GM19239 (cell line): ENCODE measurements at places on chromosomes 13 and 19.

GRCh38 chr19:37963190-37963936 is 56.4 kb downstream of the SIPA1L3 start:
- DNase-seq, result no peak

GRCh38 chr19:24054044-24054935 is 32.7 kb upstream of the ZNF254 start:
- no peak for DNase-seq

- no peak for DNase-seq
Observed at GRCh38 chr19:42207767-42208271, 9.7 kb downstream of the DEDD2 start.

DNA sequence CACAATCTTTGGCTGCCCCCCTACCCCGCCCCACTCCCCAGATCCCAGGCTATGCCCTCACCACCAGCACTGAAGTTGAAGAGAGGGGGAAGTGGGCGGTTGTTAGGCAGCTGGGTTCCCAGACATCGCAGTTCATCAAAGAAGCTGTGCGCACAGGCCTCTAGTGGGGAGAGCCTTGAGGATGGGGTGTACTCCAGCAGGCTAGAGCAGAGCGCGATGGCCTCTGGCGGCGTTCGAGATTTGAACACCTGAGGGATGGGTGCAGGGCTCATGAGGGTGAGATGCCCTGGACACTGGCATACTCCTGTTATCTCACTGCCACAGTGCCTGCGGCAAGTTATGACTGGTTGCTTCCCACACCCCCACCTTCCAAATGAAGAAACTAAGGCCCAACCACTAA is 10.0 kb downstream of the GSK3A start:
- no peak for DNase-seq

DNA sequence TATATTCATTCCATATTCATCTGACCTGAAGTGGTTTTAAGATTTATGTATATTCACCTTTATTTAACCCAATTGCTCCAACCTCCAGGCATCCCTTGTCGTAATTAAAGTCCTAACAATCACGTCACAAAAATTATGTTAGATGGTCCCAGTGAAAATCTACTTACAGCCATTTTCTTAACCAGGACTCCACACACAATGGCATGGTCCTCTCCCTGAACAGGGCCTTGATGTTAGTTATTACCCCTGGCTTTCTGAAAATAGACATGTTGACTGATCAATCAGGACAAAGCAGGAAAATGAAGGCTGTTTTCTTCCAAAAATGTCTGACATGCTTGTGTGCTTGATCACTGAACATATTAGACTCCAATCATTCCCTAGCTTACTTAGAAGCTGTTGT is 542.7 kb upstream of the SLITRK5 start:
- DNase-seq, result no peak

GRCh38 chr13:59962343-59962742 is 201.4 kb downstream of the DIAPH3 start:
- no peak for DNase-seq

- no peak for DNase-seq
Observed at GRCh38 chr13:74696148-74696922, 562.1 kb upstream of the KLF12 start.

GRCh38 chr13:113924184-113924901 is 49.5 kb downstream of the C13orf46 start:
- no peak for DNase-seq

DNA sequence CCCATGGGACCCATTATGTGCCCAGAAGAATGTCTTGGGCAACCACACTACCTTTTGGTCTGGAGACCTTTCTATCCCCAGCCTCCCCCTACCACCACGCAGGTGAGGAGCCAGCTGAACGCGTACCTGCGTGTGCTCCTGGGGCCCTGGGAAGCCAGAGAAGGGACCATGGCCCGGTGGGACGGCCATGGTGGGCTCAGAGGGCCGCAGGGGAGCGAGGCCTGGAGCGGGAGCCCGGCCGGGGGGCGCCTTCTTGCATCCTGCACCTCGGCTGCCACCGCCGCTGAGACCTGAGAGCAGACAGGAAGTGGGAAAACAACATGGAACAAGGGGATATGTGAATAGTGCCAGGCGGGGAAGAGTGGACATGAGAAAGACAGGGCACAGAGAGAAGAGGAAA is 2.3 kb downstream of the DYRK1B start:
- DNase-seq, result no peak

GRCh38 chr19:36169084-36169760 is 17.0 kb upstream of the COX7A1 start:
- DNase-seq, result no peak

DNA sequence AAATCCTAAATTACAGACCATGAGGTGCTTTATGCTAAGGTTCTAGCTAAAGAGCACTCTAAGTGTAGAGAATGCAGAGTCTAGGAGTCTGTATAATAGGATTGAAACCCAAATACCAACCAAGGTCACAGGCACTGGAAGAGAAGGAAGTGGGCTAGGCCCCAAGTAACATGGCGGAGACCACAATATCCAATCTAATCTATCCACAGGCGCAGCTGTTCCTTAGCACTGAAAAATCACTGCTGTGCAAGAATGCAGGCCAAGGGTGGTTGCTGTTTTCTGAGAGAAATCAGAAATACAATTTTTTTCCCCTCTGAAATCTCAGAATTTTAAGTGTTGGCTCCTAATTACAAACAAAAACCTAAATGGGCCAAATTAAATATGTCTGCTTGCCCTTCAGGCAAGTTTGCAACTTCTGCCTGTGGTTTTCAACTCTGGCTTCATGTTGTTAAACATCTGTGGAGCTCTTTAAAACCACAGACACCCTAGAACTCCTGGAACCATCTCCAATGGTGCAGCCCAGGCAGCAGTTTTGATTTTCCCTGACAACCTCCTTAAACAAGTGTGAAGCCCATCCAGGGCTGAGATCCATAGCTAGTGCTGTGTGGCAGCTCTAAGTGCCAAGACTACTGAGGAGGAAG is 6.1 kb downstream of the RANBP3 start:
- DNase-seq, result no peak

DNA sequence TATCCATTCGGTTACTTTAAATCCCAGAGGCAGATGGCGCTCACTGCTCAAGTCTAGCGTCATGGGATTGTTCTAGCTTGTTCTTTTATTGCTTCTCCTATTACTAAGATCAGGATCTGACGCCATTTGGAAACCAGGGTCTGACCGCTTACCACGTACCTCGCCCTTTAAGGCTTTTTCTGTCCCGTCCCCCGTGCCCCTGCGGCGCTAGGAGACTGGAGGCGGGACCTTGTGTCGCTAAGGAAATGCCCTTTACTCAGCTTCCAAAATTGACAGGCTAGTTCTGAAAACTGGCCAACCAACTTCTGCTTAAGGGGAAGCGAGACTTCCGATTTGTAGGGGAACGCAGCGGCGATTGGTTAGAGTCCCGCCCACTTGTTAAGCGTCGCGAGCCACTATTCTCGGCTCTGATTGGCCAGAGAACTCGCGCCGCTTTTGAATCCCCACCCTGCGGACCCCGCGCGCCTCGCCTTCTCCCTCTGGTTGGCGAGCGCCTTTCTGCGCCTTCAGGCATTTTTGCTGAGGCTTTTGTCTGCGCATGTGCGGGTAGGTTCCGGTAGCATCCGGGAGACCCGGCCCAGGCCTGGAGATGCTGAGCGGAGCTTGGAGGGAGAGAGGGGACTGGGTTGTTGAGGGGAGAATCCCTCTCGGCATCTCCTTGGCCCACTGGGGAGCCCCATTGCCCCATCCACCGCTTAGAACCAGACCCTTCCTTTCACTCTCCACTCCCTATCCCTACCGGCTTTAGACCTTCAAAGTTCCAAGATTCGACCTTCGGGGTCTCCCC is 3.9 kb upstream of the C19orf84 start:
- peak; percentile 90 for DNase-seq

GRCh38 chr13:37123337-37123736 is 17.9 kb upstream of the CSNK1A1L start:
- DNase-seq, result no peak

DNA sequence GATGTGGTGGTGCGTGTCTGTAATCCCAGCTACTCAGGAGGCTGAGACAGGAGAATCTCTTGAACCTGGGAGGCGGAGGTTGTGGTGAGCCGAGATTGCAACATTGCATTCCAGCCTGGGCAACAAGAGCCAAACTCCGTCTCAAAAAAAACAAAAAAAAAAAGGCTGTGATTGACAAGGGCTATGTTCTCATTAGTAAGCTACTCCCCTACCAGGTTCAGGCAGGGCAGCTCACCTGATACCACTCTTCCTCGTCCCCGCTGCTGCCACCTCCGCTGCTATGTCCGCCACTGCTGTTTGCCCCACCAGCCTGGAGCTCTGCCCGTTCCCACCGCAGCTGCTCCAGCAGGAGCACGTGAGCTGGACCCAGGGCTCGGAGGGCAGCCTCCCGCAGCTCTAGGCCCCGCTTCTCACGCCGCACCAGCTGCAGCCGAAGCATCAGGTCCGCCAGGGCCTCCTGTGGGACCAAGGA is 9.4 kb downstream of the USHBP1 start:
- no peak for DNase-seq

DNA sequence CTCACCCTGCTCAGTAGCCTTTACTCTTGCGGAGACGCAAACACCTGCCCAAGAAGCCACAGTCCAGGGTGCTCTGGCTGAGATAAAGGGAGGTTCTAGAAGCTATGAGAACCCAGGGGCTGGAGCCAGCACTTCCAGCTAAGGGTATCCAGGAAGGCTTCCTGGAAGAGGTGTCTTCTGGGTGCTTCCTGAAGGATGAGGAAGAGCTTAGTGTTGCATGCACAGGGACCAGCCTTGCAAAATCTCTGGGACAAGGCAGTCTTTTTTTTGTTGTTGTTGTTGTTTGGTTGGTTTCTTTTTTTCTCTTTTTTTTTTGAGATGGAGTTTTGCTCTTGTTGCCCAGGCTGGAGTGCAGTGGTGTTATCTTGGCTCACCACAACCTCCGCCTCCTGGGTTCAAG is 20.6 kb downstream of the MYBPC2 start:
- DNase-seq, result no peak

DNA sequence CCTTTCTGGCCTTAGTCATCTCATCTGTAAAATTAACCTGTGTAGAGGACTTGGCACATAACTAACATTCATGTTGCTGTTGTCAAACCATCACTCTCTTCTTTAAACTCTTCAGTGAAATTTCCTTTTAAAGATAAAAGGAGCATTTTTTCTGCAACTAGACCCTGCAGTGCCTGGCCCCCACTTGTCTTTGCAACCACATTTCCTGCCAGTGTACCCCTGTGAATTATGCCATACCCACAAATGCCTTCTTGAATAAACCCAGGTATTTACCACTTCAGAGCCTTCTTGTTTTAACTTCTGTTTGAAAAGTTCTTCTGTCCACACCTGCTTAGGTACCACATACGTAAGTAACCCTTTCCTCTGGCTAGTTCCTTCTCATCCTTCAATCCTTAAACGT is 118.8 kb downstream of the CDK8 start:
- no peak for DNase-seq

GRCh38 chr13:74730556-74731331 is 596.5 kb upstream of the KLF12 start:
- DNase-seq, result no peak

GRCh38 chr19:29265436-29265835 is 52.5 kb upstream of the UQCRFS1 start:
- DNase-seq, result no peak

DNA sequence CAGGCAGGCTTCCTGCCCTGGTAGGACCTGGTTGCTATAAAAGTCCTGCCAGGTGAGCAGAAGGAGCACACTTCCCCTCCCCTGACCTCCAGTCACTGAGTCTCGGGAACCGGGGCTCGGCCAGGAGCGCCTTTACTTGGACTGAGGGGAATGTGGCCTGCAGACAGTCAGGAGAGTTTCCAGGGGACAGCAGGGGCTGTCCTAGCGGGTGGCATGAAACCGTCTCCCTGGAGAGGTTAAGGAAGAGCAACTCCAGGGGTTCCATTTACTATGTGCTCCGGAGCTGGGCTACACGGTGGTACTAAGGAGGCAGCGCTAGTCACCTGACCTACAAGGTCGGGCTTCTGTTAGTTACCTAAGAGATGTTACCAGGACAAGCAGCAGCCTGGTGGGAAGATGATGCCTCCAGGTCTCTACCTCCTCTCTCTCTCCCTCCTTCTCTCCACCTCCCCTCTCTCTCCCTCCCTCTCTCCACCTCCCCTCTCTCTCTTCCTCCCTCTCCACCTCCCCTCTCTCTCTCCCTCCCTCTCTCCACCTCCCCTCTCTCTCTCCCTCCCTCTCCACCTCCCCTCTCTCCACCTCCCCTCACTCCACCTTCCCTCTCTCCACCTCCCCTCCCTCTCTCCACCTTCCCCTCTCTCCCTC is 4.1 kb upstream of the CNOT3 start:
- DNase-seq, result no peak

GRCh38 chr19:2547721-2548120 is 71.8 kb downstream of the GADD45B start:
- DNase-seq, result no peak

DNA sequence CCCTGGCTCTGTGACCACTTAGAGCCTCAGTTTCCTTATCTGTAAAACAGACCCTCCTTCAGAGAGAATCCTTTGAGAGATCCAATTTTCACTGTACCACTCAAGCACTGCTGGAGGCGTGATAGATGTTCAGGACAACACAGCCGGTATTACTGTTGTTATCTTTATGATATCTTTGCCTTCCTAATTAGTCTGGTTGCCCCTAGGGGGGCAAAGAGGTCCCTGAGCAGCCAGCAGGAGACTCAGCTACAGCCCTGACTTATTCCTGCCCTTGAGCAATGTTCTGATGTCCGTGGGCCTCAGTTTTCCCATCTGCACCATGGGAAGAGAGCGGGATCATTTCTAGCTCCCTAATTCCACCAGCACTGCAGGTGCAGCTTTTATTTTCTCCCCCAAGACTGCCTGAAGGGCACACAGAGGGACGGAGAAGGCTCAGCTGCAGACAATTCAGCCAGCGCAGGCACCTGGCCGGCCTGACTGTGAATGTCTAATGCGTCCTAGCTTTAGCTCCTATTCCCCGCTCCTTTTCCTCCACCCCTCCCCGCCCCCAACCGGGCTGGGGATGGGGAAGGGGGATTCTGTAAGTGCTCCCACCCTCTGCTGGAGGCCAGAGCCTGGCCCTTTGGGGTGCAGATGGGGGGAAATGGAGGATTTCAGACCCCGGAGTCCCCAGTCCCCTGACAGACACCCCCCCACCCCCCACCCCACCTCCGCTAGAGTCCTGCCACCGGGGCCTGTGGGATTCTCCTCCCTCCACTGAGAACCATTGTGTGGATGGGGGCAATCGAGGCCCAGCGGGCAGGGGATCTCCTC is 16.2 kb downstream of the TLE5 start:
- DNase-seq, result no peak

DNA sequence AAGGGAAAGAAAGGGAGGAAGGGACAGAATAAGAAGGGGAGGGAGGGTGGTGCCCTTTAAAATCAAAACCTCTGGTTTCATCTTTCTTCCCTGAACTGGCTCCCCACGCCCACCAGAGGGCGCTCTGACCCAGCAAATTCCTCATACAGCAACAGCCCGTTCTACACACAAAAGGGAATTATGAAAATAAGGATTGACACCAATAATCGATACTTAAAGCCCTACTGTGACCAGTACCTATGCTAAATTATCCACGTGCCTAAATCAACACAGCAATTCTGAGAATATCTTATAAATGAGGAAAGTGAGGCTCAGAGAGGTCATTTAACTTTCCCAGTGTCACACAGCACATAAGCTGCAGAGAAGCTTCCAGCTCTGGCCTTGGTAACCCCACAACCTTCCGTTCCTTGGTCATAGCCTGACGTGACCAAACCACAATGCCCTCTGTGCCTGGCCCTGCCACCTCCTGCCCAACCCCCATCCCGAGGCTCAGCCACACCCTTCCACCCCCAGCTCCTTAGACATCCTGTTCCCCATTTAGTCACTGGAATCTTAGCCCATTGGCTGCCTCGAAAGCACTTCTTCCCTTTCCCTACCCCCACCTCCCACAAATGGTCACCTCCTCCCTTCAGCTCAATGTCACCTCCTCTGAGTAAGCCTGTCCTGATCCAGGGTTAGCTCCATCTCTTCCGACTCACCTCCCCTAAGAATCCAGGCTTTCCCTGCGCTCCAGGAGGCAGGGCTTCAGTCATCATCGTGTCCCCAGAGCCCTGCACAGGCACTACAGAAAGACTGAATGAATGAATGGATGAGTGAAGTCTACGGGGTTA is 34.2 kb upstream of the PNMA8B start:
- peak; percentile 68 for DNase-seq
